ENCODE measurements at places on chromosomes 6 and 20.

- DNase-seq, result no peak
These were observed 2.1 kb upstream of the MUC22 start for GRCh38 chr6:31008165-31008564.

DNA sequence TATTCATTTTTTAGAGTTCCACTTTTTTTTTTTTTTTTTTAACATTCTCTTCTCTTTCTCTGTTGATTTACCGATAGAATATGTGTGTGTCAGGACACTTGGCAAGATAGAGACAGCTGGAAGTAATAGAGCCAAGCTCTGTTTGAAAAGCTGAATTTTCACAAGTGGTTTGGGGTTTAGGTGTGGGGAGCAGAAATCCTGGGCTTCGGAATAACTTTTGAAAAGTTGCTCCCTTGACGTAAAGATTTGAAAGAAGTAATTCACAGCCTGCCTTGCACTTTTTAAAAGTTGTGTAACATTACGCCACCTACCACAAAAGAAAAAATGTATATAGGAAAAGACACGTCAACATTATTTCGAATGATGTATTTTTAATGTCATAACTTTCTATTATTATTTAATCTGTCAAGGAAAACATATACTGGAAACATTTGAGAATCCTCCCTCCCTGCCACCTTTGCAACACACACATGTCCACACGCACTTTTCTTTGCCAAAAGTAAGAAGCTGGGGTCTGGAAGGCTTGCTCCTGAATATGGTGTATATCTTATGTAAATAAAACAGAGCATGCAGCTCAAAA lies 917.9 kb downstream of the KIF16B start:
- DNase-seq, result no peak

DNA sequence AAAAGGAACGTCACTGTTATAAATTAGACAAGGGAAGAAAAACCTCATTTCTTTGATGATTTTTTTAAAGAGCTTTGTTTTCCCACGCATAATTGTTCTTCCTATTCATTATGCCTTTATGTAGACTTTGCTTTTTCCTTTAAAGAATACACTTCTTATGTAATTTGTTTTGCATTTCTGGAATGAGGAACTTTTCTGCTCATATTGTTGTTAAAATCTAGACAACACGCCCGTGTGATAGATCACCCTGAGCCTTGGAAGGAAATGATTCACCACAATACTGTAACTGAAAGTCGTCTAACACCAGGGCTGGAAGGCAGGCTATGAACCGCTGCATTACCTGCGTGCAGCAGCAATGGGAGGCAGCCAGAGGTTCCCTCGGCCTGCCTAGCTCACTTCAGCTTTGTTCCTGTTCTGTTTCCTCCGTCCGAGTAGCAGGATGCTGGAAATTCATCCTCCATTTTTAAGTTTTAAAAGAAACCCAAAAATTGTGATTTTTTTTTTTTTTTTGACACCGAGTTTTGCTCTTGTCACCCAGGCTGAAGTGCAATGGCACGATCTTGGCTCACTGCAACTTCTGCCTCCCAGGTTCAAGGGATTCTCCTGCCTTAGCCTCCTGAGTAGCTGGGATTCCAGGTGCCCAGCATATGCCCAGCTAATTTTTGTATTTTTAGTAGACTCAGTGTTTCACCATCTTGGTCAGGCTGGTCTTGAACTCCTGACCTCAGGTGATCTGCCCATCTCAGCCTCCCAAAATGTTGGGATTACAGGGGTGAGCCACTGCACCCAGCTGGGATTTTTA lies 49.6 kb upstream of the ZNF217 start:
- no peak for DNase-seq

- no peak for DNase-seq
These were observed 50.8 kb downstream of the METTL24 start for GRCh38 chr6:110307368-110307767.

GRCh38 chr20:22437354-22437753 lies 147.0 kb downstream of the FOXA2 start:
- no peak for DNase-seq

- no peak for DNase-seq
These were observed 135.1 kb upstream of the CNR1 start for GRCh38 chr6:88301256-88301655.

DNA sequence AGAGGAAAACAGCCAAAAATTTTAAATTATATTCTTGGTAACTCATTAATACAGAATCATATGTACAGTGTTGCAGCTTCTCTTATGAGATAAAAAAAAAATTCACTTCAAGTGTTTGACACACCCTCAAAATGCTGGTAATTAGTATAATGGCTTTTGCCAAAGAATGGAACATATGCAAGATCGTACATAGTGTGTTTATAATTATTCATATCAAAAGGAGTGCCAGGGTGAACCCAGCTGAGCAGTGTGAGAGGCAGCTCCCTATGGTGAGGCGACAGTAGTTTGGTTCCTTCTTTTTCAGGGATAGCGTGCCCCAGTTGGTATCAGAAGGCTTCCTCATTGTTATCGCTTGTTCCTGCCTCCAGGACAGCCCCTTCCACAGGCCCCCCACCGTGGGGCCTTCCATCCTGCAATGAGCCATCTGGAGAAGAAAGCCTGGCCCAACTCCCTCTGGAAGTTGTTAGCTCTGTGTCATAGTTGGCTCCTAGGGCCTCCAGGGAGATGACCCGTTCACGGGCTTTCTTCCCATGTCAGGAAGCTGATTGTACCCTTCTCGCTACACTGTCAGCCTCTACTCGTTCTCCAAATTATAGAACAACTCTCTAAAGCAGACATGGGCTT lies 150.7 kb downstream of the FRK start:
- DNase-seq, result peak; percentile 20

- peak; percentile 82 for DNase-seq
These were observed 91.8 kb downstream of the CAP2 start for GRCh38 chr6:17485181-17485580.

DNA sequence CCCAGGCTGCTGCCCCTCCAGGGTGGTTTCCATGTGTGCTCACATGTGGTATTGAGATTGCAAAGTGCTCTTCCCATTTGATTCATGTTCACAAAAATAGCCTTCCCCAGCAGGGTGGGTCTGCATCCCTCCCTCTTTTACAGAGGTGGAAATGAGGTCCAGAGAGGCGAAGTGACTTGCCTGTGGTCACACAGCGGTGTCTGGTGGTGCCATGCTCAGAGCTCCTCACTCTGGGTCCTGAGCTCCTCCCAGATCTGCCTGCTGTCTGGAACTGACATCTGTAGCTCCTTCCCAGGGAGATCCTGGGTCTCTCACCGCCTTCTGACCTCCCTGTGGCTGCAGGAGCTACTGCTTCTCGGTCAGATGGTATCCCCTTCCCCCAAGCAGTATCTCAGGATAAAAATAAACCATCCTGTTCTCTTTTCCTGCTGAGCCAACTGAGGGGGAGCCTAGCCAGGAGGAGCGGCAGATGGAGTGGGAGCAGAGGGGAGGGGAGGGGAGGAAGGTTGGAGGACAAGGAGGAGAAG lies 11.9 kb downstream of the CD40 start:
- peak; percentile 80 for DNase-seq

DNA sequence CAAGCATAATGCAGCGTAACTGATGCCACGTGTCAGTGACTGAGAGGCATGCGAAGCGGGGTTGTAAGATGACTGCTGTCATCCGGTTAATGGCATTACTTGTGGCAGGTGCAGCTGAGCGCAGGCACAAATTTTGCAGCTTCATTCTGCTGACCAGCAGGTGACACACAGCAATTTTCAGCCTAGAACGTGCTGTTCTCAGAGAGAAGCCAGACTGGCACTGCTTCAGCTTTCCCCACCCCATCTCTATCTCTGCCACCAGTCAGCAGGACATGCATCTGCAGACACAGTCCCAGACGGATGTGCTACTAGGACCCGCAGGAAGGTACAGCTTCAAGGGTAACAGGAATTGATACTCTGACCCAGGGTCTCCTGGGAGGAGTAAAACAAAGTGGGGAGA lies 221.8 kb downstream of the KIF16B start:
- DNase-seq, result no peak

DNA sequence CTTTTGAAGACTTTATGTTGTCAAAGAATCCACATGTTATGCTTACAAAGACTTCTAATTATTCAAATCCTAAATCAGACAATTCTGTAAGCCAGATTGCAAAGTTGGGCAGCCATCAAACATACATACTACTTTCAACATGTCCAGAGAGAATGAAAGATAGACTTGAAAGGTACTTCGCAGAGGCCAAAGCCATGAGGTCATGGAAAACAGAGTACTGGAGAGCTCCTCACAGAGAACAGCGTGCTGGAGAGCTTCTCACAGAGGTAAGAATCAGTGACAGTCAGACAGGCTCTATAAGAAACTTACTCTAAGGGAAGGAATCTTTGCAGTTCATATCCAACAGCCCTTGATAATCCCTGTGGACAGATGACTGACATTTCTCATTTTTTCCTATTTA lies 400.2 kb downstream of the GJA1 start:
- no peak for DNase-seq

DNA sequence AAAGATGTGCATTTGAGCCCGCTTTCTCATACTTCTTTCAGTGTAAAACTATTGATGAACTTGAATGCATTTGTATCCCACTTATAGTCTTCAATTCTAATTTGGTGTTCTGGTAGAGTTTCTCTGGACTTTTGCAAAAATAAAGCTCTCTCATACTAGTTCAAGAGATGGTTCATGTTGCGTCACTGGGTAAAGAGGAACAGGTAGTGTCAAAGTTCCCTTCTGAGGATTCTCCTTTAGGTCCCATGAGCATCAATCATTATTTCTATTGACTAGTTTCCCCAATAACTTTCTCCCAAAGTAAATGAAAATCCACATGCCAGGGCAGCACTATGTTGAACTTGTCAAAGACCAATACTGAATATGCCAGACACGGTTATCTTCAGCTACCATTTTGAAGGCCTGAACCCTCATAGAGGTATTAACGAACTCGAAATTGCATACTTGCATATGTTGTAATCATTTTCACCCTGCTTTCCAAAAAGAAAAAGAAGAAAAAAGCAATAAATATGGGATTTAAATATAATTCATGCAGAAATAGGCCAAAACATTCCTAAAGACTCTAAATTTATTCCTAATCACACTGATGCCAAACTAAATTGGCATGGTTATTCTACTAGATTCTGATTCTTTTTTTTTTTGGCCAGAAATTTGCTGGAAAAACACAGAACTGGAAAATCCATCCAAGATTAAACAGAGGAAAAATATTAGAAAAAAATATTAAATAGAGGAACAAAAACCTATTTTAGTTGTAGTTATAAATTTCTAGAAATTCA lies 84.5 kb downstream of the SGK1 start:
- no peak for DNase-seq

DNA sequence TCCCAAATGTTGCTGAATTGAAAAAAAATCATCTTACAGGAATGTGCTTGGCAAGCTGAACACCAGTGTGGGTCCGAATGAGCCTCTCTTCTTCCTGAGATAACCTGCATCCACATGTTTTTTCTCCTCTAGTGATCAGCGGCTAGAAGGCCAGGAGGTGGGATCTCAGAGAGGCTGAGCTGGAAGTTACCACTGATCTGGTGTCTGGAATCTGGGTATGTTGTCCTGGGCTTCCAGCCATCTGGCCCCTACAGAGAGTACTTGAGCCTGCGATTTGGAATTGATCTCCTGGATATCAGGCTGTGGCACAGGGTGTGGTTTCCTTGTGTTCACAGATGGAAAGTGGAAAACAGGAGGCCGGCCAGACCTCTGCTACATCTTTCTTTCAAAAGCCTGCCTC lies 35.9 kb downstream of the SULF2 start:
- no peak for DNase-seq

- no peak for DNase-seq
These were observed 106.2 kb downstream of the LCA5 start for GRCh38 chr6:79430913-79431536.

- DNase-seq, result no peak
These were observed 117.4 kb upstream of the PRDM1 start for GRCh38 chr6:105968603-105969333.

DNA sequence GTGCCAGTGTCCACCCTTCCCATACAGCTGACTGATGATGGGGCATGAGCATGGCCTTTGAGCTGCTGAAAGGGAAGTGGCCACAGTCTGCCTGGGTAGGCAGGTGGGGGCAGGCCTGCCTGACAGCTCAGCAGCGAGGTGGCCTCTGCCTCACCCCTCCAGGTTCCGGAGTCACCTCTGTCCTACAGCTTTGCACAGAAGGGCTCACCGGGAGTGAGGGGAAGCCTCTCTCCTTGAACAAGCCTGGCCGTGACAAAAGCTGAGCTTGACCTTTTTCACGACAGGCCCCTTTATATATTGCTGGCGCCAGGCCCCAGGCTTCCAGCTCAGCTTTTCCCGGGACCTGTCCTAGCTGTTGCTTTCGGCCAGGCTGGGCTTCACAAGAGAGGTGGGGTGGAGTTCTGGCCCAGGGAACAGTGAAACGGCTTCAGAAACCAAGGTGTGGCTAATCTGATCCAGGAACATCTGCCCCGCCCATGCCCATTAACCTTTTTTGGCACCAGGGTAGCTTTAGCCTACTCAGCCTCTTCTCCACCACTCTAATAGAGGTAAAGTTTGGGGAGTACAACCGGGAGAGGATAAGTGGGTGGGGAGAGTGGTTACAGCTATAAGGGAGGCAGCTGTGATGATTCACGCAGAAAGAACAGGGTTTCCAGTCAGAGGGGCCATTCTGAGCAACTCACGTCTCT lies 42.9 kb downstream of the C6orf132 start:
- DNase-seq, result no peak

DNA sequence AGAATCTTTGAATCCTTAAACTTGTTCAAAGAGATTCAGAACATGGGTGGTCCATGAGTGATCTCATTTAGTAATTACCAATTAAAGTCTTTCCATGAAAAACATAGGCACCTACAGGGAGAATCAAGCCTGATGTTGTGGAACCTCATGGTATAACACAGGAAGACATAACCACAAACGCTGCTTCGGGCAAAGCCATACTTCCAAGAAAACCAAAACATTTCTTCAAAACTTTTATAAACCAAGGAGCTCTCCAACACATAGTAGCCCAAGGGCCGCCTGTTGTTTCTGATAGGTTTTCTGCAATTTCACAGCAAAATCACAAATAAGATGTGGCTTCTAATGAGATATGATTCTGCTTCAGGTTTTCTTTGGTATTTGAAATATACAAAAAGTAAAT lies 2.5 kb downstream of the CHD6 start:
- no peak for DNase-seq

- DNase-seq, result no peak
These were observed 66.7 kb upstream of the DEFB112 start for GRCh38 chr6:50116390-50116789.

- no peak for DNase-seq
These were observed 5.9 kb upstream of the NOX3 start for GRCh38 chr6:155461556-155461955.

GRCh38 chr6:157075549-157076450 lies 247.5 kb downstream of the TMEM242 start:
- no peak for DNase-seq

- no peak for DNase-seq
These were observed 39.3 kb downstream of the ATRN start for GRCh38 chr20:3510110-3510509.

DNA sequence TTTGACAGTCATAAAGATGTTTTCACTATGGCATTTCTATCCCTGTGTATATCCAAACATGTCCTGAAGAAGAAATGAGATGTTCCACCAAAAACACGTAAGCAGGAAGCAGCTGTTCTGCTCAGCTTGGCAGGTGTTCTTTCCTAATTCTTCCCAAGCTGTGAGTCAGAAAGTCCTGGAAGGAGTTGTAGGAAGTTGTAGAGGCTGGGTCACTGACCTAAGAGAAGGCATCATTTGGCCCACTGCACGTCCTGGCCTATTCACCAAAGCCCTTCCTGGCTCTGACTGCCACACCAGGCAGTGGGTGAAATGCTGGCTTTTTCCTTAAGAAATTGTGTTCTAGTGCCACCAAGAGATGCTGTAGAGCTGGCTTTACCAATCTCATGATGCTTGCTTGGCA lies 40.3 kb downstream of the STX11 start:
- DNase-seq, result no peak

Data from NCI-H69 (cell line).